ENCODE measurements at places on chromosomes 5 and 9.
A peak's percentile ranks its signal among the peaks of the same experiment; 100 is the strongest.

GRCh38 chr5:17157916-17158529 lies 59.4 kb upstream of the BASP1 start:
- DNase-seq = no peak

GRCh38 chr5:77892061-77893010 lies 116.2 kb upstream of the TBCA start:
- DNase-seq = no peak

DNA sequence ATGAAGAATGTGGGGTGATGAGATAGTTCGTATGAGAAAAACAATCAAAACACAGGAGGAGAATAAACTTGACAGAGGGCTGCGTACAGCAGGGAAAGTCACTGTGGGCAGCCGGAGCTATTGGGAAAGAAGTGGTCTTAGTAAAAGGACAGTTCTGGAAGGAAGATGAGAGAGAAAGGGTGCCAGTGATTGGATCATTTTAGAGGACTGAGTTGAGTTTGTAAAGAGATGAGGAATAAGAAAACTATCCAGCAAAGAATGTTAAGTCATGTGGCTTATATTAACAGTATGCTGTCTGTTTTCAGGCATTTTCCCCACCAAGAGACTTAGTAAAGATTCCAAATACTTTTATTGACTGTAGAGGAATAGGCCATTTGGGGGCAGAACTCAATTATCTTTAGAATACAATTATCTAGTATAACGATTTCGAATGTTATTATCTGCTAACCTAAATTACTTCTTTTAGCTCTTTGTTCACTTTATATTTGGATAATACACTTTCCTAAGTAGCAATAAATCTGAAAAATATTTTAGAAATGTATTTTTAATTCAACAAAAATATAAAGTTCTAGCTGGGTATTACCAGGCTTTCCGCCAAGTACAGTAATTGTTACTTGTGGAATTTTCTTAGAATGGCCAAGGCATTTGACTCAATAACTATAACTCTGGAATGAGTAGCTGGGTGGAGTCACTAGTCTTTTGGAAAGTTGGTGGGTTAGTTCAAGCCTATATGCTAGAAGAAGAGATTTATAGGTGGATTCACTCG lies 15.5 kb upstream of the LOX start:
- DNase-seq = no peak

DNA sequence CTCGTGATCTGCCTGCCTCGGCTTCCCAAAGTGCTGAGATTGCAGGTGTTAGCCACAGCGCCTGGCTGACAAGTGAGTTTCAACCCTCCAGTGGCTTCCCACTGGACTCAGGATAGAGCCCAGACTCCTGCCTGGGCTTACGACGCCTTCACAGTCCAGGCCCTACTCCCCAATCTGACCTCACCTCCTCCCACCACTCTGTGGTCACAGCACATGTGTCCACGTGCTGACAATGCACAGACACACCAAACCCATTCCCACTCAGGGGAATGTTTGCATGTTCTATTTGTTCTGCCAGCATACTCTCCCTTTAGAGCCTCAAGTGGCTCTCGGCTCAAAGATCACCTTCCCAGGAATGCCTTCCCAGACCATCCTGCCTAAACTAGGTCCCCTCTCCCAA lies 31.1 kb upstream of the TRIM14 start:
- no peak for DNase-seq

DNA sequence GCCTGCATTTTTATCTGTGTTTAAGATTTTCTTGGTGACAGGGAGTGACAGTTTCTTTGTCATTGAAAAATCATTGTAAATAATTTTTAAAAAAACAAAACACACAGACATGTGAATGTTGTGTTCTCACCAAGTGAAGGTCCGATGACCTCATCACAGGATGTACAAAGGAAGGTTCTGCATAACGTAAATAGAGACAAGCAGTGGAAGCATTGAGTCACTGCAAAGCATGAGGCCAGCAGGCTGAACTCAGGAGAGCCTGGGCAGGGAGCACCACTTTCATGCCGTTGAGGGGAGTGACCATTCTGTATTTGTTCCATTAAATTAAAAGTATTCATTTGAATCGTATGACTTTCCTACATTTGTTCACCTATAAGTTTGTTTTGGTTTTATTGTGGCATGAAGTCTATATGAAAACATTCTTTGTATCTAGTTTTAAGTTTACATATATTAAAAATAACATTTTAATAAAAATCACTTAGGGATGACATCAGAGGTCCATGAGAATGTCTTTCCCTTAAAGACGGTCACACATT lies 70.4 kb upstream of the TLE1 start:
- no peak for DNase-seq

DNA sequence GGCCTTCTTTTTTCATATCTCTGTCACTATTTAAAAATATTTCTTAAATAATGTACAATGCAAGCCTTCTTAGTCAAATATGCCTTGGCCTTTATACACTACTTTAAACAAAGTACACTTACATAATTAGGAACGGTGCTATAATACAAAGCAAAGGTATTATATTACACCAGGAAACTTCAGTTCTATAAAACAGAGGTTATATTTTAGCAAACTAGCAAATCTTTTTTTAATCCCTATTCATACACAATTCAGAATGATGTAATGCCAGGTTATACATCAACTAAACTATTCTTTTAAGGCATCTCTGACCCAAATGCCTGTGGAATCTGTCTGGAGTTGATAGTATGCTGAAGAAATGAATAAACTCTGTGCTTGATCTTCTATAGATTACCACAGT lies 10.7 kb upstream of the LURAP1L start:
- DNase-seq = no peak

DNA sequence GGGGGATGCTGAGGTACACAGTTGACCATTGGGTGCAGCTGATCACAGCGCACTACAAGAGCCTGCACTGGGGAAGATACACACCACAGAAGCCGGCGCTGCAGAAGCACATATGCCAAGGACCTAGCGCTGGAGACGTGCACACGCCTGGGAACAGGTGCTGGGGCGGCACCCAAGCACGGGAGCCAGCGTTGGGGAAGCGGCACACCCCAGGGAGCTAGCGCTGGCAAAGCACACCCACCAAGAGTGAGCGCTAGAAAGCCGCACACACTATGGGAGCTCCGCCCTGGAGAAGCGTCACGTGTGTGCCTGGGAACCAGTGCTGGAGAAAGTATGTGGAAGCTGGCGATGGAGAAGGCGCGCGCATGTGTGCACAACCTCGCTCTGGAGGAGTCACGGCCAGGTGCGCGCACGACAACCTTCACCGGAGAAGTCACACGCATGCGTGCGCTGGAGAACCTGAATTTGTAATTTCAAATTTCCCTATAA lies 4.5 kb downstream of the FANCC start:
- DNase-seq = no peak

DNA sequence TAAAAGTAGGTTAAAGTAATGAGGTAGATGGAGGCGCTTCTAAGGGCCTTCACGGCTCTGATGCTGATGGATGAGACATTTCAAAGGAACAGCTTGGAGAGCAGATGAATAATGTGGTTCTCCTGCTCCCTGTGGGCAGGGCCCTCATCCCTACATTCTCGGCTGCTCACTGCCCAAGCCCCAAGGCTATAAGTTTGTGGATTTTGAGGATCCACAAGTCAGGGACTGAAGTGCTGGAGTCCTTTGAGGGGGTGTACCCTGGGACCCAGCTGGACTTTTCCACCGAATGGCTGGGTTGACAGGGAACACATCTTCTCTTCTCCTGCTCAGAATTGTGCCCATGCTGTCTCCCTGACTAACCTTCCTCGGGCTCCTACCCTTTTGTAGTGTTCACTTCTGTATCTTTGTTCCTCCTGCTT lies 21.4 kb upstream of the CXCL14 start:
- no peak for DNase-seq

DNA sequence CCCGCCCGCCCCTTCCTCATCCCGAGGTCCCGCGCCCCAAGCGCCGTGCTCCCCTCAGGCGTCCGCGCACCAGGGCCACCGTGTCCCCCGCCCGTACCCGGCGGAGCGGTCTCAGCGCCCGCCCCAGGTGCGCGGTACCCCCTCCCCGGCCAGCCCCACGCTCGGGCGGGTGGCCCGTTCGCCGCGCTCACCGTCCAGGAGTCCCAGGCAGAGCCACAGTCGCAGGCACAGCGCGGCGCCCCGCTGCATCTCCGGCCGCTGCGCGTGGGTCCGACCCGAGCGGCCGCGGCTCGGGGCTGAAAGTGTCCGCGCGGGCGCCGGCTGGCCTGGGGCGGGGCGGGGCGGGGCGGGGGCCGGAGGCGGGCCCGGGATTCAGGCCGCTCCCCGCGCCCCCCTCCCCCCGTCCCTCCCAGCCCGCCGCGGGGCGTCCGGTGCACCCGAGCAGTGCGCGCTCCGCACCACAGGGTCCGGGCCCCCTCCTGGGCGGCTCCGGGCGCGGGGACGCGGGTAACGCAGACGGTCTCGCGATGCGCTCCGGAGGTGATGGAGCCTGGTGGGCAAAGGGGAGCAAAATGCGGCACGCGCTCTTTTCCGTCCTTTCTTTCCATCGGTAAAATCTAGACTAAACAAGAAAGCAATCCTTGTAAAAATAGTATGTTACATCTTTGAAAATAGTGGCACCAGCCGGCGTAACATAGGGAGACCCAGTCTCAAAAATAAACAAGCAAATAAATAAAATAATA lies at the start of gene FLT4:
TSS of gene FLT4 (minus strand) at position 304 of the 743 bp plus-strand sequence. CDS start at position 249, 55 bp downstream.
- DNase-seq = no peak

- DNase-seq = no peak
Measured at GRCh38 chr5:35185518-35185917, 44.8 kb downstream of the PRLR start.

- DNase-seq = no peak
Measured at GRCh38 chr5:150181027-150181426, 8.8 kb upstream of the SLC6A7 start.

DNA sequence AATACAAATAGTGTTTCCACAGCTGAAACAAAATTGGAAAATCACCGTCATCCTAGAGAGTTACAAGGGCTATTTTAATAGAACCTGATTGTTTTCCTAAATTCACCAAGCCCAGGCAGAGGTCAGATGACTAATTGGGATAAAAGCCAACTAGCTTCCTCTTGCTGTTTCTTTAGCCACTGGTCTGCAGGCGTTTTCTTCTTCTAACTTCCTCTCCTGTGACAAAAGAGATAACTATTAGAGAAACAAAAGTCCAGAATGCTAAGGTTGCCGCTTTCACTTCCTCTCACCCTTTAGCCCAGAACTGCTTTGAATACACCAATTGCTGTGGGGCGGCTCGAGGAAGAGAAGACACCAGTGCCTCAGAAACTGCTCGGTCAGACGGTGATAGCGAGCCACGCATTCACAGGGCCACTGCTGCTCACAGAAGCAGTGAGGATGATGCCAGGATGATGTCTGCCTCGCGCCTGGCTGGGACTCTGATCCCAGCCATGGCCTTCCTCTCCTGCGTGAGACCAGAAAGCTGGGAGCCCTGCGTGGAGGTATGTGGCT lies at the start of gene TLR4:
TSS of gene TLR4 (plus strand) at position 380 of the 552 bp plus-strand sequence. CDS start at position 450, 70 bp downstream.
- DNase-seq = peak; percentile 40

GRCh38 chr5:75951158-75951557 lies 132.0 kb upstream of the SV2C start:
- DNase-seq = no peak

DNA sequence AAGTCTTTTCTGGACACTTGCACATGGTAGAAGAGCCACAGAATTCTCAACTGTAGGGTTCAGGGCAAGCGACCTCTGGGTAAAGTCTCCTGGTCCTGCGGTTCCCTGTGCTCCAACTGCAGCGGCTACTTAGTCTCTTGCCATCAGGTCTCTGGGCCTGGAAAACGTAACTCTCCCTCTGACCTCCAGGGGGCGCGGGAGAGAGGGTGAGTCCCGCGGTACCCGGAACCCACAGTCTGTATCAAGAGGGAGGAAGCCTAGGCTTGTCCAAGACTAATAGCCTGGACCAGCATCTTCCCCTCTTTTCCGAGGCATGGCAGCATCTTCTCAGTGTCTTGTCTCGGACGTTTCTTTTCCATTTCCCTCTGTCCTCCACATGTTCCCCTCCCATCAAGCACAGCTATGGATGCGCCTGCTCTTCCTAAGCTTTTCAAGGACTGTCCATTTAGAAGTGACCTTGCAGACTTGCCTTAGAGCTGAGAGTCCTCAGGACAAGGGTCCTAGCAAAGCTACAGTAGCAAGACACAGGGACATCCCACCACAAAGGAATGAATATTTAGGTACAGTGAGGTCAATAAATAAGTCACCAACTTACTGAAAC lies 59.3 kb downstream of the FSTL4 start:
- peak; percentile 30 for DNase-seq

DNA sequence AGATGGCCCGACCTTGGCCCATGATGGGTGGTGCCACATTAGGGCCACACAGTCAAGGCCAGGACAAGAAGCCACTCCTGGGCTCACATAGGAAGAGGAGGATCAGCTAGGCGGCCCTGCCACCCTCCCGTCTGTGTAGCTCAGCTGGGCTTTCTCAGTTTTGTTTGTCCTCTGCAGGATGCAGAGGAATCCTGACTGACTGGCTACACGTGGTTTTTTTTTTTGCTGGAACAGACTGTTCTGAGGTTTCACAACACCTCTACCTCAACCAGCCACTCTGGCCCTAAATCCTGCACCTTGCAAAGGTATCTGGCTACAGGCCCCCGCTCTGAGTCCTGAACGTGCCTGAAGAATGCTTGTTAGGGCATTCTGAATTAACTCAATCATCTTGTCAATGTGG lies 88.3 kb upstream of the MSX2 start:
- DNase-seq = no peak

DNA sequence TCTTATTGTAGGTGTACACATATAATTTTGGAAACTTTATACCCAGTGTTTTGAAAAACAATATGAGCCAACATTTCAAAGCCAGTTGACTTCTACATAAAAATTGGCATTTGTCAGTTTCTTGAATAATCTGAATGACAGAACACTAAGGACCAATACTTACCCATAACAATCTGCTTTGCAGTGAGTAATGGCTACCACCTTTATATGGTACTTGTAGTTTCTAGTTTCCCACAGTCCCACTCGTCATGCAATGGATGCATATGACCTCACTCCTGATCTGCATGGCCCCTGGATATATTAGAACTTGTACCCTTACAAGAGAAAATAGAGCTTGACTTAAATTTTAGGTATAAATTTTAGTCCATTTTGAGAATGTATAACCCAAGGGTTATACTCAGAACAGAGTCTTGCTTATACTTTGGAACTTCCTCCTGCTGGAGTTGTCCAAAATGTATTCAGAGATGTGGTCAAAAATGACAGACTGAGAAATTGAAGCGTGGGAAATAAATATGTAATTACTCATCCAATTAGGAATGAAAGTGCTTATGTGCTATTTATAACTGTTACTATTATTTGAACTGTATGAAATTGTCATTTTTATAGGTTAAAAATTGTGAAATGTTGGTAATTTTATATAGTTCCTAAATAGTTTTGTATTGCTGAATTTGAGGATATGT lies 19.5 kb downstream of the XRCC4 start:
- DNase-seq = no peak

- no peak for DNase-seq
Measured at GRCh38 chr5:107365320-107366109, 305.2 kb downstream of the EFNA5 start.

- no peak for DNase-seq
Measured at GRCh38 chr9:2494562-2494961, 127.0 kb upstream of the VLDLR start.

- no peak for DNase-seq
Measured at GRCh38 chr9:133103183-133103986, 17.7 kb downstream of the RALGDS start.

GRCh38 chr5:66353186-66353585 lies 209.1 kb downstream of the SREK1 start:
- no peak for DNase-seq

Data from GM18507 (cell line).